Motor neuron (in vitro differentiated cells): ENCODE measurements at places on chromosomes 12 and 14. TPM values are rescaled to one million over a fixed set of nuclear protein-coding genes. Genes with fewer than 3 reads are reported as not detected.

The PSMC6 gene
- total RNA-seq = 115 and 131 TPM in 2 replicates

The SERPINA9 gene
- total RNA-seq = 0.50 TPM in 1 of 2 replicates, not detected in the other

The SPTB gene
- 0.25 and 0.32 TPM in 2 replicates for total RNA-seq

The BDKRB2 gene
- total RNA-seq = 0.11 and 0.31 TPM in 2 replicates

The TRPV4 gene
- total RNA-seq = 0.05 and 0.06 TPM in 2 replicates

The CCDC175 gene
- total RNA-seq = 0.10 and 0.14 TPM in 2 replicates

The KRT6A gene
- total RNA-seq = 0.10 TPM in 1 of 2 replicates, not detected in the other

The CATSPERB gene
- total RNA-seq = 0.50 TPM in 1 of 2 replicates, not detected in the other

The CLEC4D gene
- not detected in 2 replicates for total RNA-seq

The ENO2 gene
- total RNA-seq = 4.3 and 6.8 TPM in 2 replicates

The CLMN gene
- total RNA-seq = 3.1 and 5.3 TPM in 2 replicates

The LRRIQ1 gene
- total RNA-seq = 0.99 and 1.9 TPM in 2 replicates

The DIO3 gene
- total RNA-seq = 3.4 and 4.9 TPM in 2 replicates

The TMEM253 gene
- total RNA-seq = 0.73 and 2.5 TPM in 2 replicates

The EGLN3 gene
- total RNA-seq = 11.7 and 12.1 TPM in 2 replicates

The NGB gene
- total RNA-seq = 0.30 and 0.50 TPM in 2 replicates

The OR4E2 gene
- total RNA-seq = 0.69 TPM in 1 of 2 replicates, not detected in the other

The SCN8A gene
- total RNA-seq = 19.2 and 27.7 TPM in 2 replicates

The TSPAN11 gene
- total RNA-seq = 27.1 and 34.2 TPM in 2 replicates

The PTCSC3 gene
- total RNA-seq = not detected in 2 replicates

The HNRNPC gene
- 534 and 695 TPM in 2 replicates for total RNA-seq

The PZP gene
- total RNA-seq = 1.00 and 1.7 TPM in 2 replicates

The IPO8 gene
- 19.1 and 19.8 TPM in 2 replicates for total RNA-seq

The HVCN1 gene
- total RNA-seq = 0.67 and 0.68 TPM in 2 replicates

The PRPH gene
- 2.3 and 3.3 TPM in 2 replicates for total RNA-seq

The ZCRB1 gene
- total RNA-seq = 40.5 and 45.7 TPM in 2 replicates

The DLGAP5 gene
- 2.5 and 2.8 TPM in 2 replicates for total RNA-seq

The ZBTB1 gene
- 19.6 and 21.7 TPM in 2 replicates for total RNA-seq

The TBC1D30 gene
- 18.5 and 18.6 TPM in 2 replicates for total RNA-seq

The AQP2 gene
- total RNA-seq = 0.09 and 0.26 TPM in 2 replicates

The TPPP2 gene
- 0.38 and 0.41 TPM in 2 replicates for total RNA-seq

The TWF1 gene
- total RNA-seq = 61.3 and 62.3 TPM in 2 replicates

The TMEM121 gene
- 1.3 and 1.7 TPM in 2 replicates for total RNA-seq

The TMEM233 gene
- total RNA-seq = 0.17 and 0.19 TPM in 2 replicates

The TTC7B gene
- total RNA-seq = 32.5 and 38.2 TPM in 2 replicates

The NRL gene
- 1.6 and 1.7 TPM in 2 replicates for total RNA-seq

The KRT4 gene
- total RNA-seq = 0.59 and 0.67 TPM in 2 replicates

The KRT73 gene
- total RNA-seq = 0.17 TPM in 1 of 2 replicates, not detected in the other

The RASSF9 gene
- 6.0 and 7.2 TPM in 2 replicates for total RNA-seq

The SOCS4 gene
- total RNA-seq = 28.7 and 30.5 TPM in 2 replicates

The SCNN1A gene
- total RNA-seq = 0.11 and 1.4 TPM in 2 replicates

The SELPLG gene
- total RNA-seq = 0.52 and 0.69 TPM in 2 replicates

The NTF3 gene
- 63.1 and 101 TPM in 2 replicates for total RNA-seq

The RAD51AP1 gene
- total RNA-seq = 3.6 and 5.7 TPM in 2 replicates

The KRT74 gene
- total RNA-seq = not detected in 2 replicates

The KLRG1 gene
- total RNA-seq = 3.7 and 5.2 TPM in 2 replicates

The TSPAN8 gene
- 0.21 TPM in 1 of 2 replicates, not detected in the other for total RNA-seq

The E2F7 gene
- 4.5 and 8.0 TPM in 2 replicates for total RNA-seq

The RTL1 gene
- 0.39 and 0.62 TPM in 2 replicates for total RNA-seq

The RERG gene
- total RNA-seq = 1.2 and 1.4 TPM in 2 replicates

The PLEKHG7 gene
- total RNA-seq = 0.14 and 0.17 TPM in 2 replicates

The LRP6 gene
- 36.6 and 38.4 TPM in 2 replicates for total RNA-seq

The CD63 gene
- total RNA-seq = 767 and 915 TPM in 2 replicates

The RARG gene
- total RNA-seq = 27.0 and 29.0 TPM in 2 replicates

The CRACR2A gene
- total RNA-seq = 3.8 and 5.4 TPM in 2 replicates

The KLRC4 gene
- total RNA-seq = not detected in 2 replicates

The ZDHHC17 gene
- total RNA-seq = 49.2 and 50.0 TPM in 2 replicates
